Activated naive CD4-positive, alpha-beta T cell treated with anti-CD3 and anti-CD28 coated beads, Interleukin-2, amount 50 U/mL, for 72 hours (primary cell): ENCODE measurements at places on chromosomes 16 and 17.

- DNase-seq = peak; percentile 60
Observed at GRCh38 chr17:77783991-77784820, 174.3 kb upstream of the TNRC6C start.

GRCh38 chr17:34420254-34420766 is 57.3 kb upstream of the CCL1 start:
- peak; percentile 61 for DNase-seq

GRCh38 chr16:62404842-62405611 is 368.8 kb upstream of the CDH8 start:
- DNase-seq = no peak

GRCh38 chr17:79855331-79856124 is 16.3 kb upstream of the CBX4 start:
- DNase-seq = no peak

- DNase-seq = no peak
Observed at GRCh38 chr16:47726031-47726675, 265.0 kb downstream of the PHKB start.

DNA sequence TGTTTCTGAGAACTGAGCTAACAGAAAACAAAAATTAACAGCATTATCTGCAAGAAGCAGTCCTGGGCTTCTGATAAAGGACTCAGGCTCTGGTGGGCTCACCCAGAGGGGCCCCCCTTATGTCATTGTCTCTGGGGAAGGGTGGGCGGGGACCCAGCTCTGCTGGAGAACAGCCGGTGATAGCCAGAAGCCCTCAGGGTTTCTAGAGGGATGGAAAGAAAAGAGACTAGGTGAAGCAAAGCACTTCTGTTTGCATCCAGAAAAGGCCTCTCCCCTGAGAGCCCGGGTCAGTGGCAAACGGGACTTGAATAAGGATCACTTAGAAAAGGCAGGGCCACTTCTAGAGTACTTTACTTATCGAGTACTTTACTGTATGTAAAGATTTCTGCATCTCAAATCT is 7.0 kb upstream of the CDC42EP4 start:
- no peak for DNase-seq

- DNase-seq = no peak
Observed at GRCh38 chr16:2096853-2097595, 38.7 kb downstream of the PKD1 start.
